Occipital lobe (tissue), 3 donors: ENCODE measurements at places on chromosomes 4 and X.

DNA sequence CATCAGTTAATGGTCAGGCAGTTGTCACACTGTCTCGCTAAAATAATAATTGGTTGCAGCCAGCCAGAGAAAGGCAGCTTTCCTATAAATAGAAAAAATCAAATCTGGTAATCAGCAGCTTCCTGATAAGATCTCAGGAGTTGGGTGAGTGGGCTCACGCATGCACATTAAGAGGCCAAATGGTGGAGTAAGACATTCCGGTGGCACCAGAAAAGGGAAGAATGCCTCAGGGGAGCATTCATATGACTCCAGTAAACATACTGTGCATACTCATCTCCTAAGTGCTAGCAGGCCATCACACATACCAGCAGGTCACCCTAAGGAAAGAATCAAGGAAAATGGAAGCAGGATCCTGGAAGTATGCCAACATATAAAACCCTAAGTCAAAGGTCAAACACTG is 40.1 kb downstream of the UGT2B15 start:
- DNase-seq, result no peak

GRCh38 chrX:41145920-41146608 is 60.8 kb downstream of the USP9X start:
- DNase-seq, result no peak

DNA sequence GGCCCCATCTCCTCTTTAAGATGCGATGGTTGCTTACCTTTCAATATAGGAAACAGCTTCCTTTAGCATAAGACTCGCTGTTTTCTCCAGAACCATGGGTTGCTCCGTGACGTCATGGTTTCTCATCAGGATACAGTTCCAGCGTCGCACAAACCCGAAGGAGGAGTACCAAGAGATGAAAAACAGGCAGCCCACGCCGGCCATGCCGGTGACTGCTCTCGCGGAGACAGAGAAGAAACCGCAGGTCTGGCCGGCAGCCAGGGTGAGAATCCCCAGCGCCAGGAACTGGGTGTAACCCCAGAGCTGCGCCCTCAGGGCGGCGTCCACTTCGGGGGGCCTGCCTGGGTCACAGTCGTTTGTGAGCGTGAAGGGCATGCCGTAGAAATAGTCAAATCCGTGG is 11.4 kb downstream of the ARSD start:
- no peak for DNase-seq

DNA sequence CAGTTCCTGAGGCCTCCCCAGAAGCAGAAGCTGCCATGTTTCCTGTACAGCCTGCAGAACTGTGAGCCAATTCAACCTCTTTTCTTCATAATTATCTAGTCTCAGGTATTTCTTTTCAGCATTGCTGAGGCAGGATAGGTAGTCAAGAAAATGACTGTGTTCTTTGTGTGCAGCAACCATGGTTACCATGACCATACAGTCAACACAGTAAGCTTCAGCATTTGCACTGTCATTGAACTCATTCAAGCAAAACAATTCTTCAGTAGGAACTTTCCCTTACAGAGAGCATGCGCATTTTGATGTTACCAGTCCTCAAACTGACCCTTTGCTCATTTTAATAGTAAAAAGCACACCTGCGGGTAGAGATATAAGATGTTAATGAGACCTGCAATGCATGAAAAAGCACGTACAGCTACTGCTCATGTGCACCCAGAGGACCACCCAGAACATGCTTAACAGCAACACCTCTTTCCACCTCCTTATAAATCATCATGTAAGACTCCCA is 180.8 kb downstream of the PRKX start:
- no peak for DNase-seq

DNA sequence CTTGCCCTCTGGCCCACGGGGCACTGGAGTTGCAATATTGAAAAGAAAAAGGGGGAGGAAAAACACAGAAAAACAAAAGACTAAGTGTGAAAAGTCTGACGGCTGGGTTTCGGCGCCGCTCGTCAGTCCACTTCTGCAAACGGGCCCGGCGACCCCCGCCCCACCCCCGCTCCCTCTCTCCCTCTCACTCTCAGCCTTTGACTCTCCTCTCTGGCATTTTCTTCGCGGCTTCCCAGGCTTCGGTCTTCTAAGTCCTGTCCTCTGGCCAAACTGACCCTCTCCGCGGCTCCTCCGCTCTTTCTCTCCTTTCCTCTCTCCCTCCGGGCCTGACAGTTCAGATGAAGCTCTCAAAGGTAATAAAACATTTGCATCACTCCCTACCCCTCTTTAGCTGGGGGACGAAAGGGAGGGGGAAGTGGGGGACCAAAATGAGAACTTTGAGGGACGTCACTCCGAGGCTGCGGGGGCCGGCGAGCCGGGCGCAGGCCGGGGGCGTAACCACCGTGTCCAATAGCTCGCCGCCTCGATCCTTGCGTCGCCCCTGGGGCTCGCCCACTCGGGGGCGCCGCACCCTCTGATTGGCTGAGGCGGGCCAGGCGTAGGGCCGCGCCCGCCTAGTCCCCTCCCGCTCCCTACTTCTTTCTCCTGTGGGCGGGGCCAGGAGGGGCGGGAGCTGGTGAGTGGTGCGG is at the start of gene NKX6-1:
Gene NKX6-1, minus strand, starts transcription at position 358 of the 689 bp plus-strand sequence. CDS start 1,064 bp downstream, outside the sequence.
- no peak for DNase-seq

DNA sequence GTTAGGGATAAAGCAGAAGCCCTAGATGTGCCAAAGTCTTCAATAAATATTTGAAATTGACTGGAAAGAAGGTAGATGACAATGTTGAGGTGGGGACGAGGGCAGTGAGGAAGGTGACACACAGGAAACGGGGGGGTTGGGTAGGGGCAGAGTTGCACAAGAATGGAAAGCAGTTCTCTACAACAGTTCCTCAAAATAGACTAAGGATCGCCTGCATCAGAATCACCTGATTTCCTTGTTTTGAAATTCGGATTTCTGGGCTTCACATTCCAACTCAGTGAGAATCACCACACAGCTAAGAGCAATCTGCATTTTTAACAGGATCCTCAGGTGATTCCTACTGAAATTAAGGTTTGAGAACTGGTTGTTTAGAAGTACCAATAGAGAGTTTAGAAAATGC is 70.6 kb downstream of the ARFIP1 start:
- DNase-seq, result no peak

GRCh38 chr4:7427361-7427760 is 7.4 kb downstream of the PSAPL1 start:
- DNase-seq, result no peak

- DNase-seq, result no peak
Measured at GRCh38 chr4:38322714-38323113, 341.3 kb upstream of the KLF3 start.

GRCh38 chr4:16505726-16506125 is 279.5 kb upstream of the TAPT1 start:
- no peak for DNase-seq

- DNase-seq, result no peak
Measured at GRCh38 chr4:16217300-16218051, 8.8 kb downstream of the TAPT1 start.

DNA sequence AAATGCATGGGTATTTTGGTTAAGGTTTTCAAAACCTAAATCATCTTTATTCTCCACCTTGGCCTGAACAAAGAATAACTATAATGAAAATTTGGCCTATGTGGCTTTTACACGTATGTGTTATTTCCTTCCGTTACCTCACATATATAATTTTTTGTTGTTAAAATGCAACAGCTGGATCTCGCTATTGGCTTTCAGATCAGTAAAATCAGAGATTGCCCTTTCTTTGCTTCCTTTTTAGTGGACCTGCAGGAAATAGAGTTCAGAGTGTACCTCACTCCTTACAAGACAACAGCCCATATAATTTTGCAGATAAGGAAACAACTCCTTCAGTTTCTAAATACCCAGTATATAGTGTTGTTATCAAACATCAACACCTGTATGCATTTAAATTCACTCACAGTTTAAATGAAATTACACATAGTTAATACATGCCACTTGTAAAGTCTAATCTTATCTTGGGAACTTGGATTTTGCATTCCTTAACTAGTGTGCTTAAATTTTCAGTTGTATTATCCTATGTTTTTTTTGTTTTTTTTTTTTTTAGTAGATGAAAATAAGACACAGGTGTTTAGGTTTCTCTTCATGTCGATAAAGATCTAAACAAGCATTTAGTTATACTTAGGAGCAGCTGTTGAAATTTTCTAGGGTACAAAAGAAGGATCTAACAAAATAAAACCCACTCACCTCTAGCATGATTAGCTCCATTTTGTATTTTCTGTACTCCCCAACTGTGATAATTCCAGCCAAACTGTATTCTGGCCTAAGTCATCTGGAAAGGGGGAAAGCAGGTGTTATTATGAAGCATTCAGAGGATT is 96.2 kb upstream of the SPRY1 start:
- no peak for DNase-seq

DNA sequence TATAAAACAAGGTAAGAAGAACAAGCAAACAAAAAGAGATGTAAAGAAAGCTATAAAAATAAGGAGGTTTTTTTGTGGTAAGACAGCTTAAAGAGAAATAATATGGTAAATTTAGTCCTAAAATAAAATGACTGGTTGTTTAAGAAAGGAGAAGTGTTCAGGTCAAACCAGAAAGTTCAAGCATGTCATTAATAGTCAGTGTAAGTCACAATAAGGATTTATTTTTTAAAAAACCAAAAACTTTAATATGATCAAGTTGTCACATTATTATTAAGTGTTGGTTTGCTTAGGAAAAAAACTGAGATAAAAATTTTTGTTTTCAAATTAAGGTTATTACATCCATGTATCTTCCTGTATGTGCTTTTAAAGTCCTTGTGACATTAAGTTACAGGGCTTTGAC is 19.1 kb downstream of the ASIC5 start:
- DNase-seq, result no peak

GRCh38 chr4:7341491-7342222 is 93.1 kb downstream of the PSAPL1 start:
- no peak for DNase-seq

DNA sequence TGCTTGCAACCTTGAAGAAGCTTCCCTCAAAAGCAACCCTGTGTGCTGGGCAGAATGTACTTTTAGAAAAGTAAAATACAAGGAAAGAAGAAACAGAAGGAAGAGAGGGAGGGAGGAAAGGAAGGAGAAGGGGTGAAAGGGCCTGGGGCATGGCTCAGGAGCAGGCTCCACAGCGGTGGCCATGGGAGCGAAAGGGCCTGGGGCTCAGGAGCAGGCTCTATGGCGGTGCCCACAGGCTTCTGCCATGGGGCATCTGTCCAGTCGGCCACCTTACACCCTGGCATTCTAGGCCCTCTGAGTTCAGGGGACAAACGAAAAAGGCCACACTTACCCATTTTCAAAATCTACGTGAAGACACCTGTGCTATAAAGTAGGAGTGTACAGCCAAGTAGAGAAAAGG is 31.4 kb downstream of the GAK start:
- no peak for DNase-seq

- peak; percentile 61 for DNase-seq
Measured at GRCh38 chr4:173169428-173170181, 994 bp downstream of the GALNT7 start.

DNA sequence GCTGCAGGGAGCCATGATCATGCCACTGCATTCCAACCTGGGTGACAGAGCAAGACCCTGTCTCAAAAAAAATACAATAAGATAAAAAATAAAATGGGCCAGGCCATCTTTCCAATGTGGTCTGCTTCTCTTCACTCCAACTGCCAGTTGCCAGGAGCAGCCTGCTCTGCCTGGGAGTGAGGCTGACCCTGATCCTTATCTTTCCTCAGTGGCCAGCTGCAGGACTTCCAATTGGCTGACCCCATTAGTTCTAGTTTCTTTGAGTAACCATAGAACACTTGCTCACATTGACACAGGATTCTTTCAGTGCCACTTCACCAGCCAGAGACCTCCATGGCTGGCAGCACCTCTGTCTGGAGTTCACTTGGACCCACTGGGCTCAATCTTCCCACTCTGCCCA is 258.6 kb downstream of the MID1IP1 start:
- no peak for DNase-seq

- no peak for DNase-seq
Measured at GRCh38 chrX:150192816-150193215, 170.3 kb upstream of the MAMLD1 start.

DNA sequence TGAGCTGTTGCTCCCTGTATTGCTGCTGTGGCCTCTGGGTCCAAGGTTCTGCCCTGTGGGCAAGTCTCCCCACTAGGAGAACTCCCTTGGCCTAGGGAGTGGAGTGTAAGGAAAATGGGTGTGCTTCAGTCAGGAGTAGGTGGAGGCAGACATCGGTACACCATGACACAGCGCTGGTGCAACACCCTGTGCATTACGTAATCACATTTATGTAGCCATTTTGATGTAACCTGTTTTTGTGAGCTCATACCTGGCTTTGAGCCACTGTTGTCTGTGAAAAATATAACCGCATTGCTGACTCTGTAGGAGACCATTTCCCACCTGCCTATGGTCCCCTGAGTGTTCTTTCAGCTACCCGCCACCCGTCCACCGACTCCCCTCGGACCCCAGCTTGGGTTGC is 700.5 kb upstream of the AGA start:
- no peak for DNase-seq

GRCh38 chr4:74555231-74555630 is 110.3 kb downstream of the AREG start:
- no peak for DNase-seq

- DNase-seq, result no peak
Measured at GRCh38 chrX:85569686-85570085, 190.2 kb upstream of the POF1B start.

- no peak for DNase-seq
Measured at GRCh38 chr4:138894011-138894410, 121.6 kb upstream of the NOCT start.

GRCh38 chr4:683982-684622 is 4.8 kb downstream of the SLC49A3 start:
- DNase-seq, result no peak

DNA sequence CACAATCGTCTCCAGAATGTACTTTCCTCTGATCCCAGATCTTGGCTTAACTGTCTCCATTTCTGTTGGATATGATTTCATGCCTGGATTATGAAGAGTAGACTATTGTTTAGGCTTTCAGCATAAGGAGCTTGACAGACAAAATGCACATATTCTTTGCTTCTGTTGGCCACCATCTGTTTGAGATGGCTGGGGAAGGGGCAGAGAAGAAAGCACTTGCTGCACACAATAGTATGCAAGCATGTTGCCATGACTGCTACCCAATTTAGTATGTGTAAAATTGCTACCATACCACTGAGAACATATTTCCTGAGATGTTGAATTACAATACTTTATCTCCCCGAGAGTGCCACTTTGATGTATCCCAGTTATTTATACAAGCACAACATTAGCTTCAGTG is 127.9 kb upstream of the BMPR1B start:
- no peak for DNase-seq

- no peak for DNase-seq
Measured at GRCh38 chrX:17559728-17560379, 177.4 kb upstream of the SCML1 start.

DNA sequence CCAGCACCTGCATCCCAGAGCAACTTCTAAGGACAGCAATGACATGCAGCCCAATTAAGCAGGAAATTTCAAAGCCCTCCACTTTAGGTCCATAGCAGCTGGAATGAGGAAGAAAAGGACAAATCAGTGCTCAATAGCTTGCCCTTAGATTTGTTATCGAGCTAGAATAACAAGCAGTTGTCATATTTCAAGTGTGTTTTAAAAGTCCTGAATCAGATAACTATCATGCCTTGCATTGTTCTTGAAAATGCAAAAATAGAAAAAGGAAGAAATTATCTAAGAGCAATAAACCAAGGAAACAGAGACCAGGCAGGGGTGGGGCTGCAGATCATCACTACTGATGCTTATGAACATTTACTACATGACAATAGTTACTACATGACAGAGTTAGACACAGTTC is 43.9 kb upstream of the KLF3 start:
- DNase-seq, result no peak

- DNase-seq, result no peak
Measured at GRCh38 chr4:26126143-26126718, 194.6 kb upstream of the RBPJ start.
